ENCODE measurements at places on chromosomes 3 and 15. TPM values are rescaled to one million over a fixed set of nuclear protein-coding genes. Genes with fewer than 3 reads are reported as not detected.

GRCh38 chr3:69113536-69113935 is 8.9 kb downstream of the LMOD3 start:
- no peak for DNase-seq

GRCh38 chr3:94529816-94530215 is 467.0 kb downstream of the NSUN3 start:
- no peak for DNase-seq

- DNase-seq, result no peak
Measured at GRCh38 chr3:14175383-14176037, 2.9 kb downstream of the XPC start.

DNA sequence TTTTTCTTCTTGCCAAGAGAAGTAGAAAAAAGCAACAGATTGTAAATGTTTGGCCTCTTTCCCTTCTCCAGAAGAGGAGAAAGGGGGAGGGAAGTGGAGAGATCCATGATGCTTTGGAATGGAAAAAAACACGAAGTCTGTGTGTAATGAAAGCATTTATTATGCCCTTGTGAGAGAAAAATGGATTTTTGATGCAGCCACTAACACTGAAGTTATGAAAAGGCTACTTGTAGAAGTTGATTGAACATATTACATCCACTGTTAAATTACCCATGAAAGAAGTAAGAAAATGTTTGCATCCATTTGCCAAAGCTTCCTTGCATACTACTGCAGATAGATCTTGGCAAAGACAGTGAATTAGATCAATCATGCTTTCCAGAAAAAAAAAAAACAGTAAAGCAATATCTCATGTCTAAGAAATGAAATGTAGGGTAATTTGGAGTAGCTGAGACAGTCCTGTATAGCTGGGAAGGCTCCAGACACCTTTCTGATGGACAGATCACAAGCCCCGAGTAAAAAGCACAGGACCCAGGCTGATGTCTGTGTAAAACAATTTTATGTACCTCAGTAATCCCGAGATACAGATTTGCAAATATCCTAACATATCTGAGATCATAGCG is 295.5 kb downstream of the PLOD2 start:
- no peak for DNase-seq

The ZIC4 gene
- 0.28 TPM for total RNA-seq

The PLSCR2 gene
- total RNA-seq, result not detected

Data from HFFc6 (cell line).